ENCODE measurements at places on chromosomes 5 and 9.

DNA sequence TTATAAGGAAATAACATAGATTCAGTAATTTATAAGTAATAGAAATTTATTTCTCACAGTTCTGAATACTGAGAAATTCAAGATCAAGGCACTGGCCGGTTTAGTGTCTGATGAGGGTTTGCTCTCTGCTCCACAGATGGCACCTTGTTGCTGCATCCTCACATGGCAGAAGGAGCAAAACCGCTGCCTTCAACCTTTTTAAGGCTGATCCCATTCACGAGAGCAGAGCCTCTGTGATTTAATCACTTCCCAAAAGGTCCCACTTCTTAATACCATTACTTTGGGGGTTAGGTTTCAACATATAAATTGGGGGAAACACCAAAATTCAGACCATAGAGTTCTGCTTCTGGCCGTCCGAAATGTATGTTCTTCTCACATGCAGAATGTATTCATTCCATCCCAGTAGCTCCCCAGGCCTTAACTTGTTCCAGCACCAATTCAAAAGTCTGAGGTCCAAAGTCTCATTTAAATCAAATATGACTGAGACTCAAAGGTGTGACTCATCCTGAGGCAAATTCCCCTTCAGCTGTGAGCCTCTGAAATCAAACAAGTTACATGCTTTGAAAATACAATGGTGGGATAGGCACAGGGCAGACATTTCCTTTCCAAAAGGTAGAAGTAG, 30.6 kb downstream of the BAAT start:
- DNase-seq: peak; percentile 45

DNA sequence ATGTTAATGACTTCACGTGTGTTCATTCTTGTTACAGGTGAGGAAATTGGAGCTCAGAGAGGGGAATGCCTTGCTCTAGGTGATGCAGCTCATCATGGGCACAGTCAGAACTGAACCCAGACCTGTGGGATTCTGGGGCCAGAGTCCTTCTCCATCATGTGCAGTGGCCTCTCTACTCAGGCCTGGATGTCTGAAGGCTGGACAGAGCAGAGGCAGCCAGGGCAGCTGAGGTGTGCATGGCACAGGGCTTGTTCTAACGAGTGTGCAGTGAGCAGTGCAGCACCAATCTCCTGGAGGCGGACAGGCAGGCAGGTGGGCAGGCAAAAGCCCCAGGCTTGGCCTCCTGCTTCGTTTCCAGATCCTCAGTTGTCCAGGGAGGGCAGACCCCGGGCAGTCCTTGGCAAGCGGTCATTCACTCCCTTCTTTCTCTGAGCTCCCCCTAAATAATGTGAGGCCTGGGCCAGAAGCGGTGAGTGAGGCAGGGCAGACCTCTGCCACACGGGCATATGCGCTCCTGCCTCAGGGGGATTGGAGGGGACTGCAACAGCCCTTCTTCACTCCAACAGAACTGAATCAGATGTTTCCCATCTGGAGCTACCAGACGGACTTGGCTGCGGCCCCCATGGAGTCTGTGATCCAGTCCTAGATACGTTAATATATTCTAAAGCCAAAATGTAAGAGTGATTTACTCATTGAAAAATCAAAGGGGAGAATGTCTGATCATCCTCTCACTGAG, 68.7 kb upstream of the FSTL4 start:
- no peak for DNase-seq

DNA sequence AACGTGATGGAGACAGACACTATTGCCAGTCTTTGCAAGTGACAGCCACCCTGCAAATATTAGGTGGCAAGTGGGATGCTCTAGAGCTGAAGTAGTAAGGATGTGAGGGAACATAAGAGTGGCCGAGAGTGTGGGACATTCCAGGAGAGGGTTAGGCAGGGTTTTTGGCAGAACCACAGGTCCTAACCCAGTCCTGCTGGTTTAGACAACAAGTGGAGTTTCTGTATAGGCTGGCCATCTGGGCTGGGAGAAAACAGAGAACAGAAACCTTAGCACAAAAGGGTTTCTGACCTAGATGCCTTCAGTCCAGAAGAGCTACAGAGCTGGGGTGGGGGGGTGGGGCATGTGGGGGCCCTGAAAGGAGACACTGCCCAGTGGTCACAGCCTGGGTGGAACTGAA, 107.4 kb downstream of the TMEM174 start:
- no peak for DNase-seq

- no peak for DNase-seq
These were observed 84.5 kb downstream of the FOXD1 start for GRCh38 chr5:73363911-73364730.

DNA sequence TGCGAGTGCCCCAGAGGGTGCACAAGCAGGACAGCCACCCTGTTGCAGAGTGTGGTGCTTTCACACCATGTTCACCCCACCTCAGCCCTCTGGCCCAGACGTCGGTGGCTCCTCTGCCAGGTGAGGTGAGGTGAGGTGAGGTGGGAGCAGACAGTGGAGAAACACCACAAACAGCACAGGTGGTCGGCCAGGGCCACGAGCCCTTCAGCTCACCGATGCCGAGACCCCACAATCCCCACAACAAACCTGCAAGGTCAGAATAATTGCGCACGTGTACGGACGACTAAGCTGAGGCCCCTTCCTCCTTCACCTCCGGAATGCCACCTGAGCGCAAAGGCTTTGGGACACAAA, 10.5 kb downstream of the BRD3 start:
- DNase-seq: no peak

DNA sequence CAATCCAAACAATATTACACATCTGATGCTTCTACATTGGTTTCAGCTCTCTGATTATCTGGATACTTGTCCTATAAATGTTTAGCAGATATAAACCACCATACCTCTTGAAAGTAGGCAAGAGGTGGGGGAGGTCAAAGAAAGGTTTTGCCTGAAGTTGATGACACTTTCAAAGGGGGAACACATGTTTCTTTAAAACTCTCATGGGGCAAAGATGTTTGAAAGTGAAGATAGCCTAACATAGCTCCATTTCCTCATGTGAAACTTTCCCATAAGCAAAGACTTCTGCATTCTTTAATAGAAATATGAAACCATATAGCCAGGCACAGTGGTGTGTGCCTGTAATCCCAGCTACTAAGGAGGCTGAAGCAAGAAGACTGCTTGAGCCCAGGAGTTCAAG, 62.1 kb downstream of the CETN3 start:
- no peak for DNase-seq

DNA sequence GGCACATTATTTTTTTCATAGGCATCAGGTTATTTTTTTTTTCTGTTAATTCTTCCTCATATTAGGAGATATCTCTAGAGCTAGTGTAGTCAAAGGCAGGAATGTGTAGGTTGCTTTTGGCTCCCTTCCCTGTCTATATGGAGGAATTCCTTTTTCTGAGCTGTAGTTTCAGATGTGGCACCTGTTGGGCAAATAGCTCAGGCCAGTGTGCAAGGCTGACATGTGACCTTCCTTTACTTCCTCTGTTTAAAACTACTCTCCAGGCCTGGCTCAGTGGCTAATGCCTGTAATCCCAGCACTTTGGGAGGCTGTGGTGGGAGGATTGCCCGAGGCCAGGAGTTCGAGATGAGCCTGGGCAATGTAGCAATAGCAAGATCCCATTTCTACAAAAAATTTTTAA, 40.5 kb upstream of the KIAA1958 start:
- no peak for DNase-seq

DNA sequence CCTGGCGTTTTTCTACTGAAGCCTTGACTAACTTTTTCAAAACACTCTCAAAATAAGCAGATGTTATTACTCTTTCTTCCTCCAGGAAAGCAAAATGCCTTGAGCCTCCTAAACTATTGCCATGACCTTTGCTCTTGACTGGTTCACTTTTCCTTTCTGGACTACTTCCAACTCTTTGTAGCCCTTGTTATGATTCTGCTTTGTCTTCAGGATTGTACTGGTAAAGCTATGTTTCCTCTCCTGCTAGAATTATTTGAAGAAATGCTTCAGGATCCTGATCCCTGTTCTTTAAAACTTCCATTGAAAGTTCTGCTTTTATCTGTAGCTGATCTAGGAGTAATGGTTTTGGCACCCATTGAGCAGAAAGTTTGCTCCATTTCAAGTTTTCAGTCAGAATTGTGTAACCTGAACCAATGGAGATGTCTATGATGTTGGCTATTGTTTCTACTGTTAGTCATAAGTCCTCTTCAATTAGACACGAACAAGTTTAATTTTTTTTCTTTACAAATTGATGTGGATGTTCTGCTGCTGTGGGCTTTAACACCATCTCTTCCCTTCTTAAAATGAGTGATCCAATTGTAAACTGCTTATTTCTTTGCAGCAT, 1356.4 kb downstream of the EFNA5 start:
- DNase-seq: no peak

GRCh38 chr9:5920860-5921328, 30.2 kb downstream of the MLANA start:
- DNase-seq: no peak

- peak; percentile 33 for DNase-seq
These were observed 85.1 kb downstream of the BRINP1 start for GRCh38 chr9:119284118-119284517.

GRCh38 chr9:10062629-10063395, 550.0 kb downstream of the PTPRD start:
- DNase-seq: peak; percentile 55

- DNase-seq: peak; percentile 75
These were observed 14.4 kb downstream of the CKMT2 start for GRCh38 chr5:81247441-81247972.

DNA sequence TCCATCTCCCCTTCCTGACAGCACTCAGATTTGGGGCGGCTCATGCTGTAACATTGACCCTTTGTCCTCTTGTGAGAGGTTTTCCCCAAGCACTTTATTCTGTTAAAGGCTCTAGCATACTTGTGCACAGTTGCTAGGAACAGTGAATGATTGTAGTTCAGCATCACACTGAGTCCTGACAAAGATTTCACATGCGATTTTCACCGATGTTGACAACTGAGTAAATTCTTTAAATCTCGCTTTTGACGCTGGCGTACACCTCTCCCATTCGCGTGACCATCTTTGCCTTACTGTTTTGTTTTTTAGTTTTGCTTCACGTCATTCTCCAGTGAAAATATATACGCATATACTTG, 780 bp downstream of the CDC37L1 start:
- peak; percentile 38 for DNase-seq

DNA sequence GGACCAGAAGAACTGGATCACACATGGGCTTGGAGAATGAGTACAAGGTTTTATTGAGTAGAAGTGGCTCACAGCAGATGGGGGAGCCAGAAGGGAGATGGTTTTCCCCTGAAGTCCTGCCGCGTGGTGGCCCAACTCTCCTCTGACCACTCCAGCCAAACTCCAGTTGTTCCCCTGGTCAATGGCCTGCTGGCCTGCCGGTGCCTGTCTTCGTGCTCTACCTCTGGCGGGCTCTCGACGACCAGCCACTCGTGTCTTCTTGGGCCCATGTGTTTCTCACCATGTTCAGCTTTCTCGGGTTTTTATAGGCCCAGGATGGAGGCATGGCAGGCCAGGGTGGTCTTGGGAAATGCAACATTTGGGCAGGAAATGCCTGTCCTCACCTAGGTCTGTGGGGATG, 519.6 kb downstream of the CYLC2 start:
- DNase-seq: no peak

GRCh38 chr5:107949688-107950341, 279.1 kb upstream of the EFNA5 start:
- DNase-seq: no peak

DNA sequence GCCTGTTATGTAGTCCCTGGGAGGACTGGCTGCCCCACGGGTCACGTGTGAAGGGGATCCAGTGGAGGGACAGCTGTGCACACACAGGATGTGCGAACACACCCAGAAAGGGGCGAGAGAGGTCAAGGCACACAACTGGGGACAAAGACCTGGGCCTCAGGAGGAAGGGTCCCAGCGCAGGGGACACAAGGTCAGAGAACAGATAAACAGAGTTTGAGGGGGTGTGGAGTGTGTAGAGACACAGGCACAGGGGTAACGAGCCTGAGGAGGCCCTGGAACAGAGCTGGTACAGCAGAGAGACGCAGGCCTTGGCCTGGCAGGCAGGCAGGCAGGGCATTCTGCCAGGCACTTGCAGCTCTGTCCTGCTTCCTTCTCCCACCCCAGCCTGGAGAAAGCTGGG, 14.8 kb upstream of the PSMD5 start:
- DNase-seq: no peak

DNA sequence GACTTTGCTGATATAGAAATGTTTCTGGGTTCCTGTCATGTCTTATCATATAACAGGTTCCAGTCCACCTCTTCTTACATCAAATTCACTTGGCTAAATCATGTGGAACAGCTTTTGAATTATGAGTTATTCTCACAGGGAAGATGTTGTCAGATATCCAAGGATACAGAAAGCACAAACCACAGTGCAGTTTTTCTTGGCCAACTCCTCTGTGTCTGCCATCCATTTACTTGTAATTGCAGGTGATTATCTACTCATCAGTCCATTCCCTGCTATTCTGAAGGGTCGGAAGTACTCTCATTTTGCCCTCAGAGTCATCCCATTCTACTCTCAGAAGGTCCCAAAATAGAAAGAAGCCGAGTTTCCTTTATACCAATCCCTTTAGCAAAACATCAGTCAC, 10.0 kb downstream of the MARCHF11 start:
- no peak for DNase-seq

DNA sequence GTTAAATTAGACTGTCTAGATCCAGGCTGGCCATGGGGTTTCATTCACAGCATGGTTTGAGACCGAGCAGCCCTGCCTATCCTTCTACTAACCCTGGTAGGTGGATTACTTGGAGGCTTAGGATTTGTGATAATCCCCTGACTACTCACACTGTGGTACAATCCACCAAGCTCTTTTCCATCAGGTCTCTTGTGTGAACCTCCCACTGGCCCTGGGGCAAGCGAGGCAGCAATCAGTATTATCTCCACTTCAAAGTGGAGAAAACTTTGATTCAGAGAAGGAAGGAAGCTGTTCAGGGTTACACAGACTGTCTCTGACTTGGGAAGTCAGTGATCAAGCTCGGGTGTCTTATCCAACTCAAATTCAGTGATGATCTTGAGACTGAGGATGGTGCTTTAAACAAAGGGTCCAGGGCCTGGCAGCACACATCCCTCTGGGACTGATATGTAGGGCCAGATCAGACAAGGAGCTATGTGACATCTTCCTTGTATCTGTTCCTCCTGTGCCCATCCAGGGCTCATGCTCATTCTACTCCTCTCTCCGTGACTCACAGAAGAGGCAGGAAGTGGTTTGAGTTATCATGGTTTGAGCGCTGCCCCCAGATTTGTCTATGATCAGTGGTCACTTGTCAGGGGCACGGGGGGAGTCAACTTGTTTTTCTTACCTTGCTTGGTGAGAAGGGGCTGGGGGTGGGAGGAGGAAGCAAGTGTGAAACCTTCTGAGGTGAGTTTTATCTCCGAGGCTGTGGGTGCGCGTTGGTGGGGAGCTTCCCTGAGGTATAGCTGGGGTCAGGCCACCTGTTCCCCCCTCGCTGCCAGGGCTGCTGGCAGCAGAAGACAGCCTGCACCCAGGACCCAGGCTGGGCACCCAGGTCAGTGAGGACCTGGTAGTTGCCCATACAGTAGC, 48.6 kb downstream of the RGS3 start:
- DNase-seq: no peak

- DNase-seq: no peak
These were observed 199.7 kb downstream of the BNC2 start for GRCh38 chr9:16670791-16671190.

DNA sequence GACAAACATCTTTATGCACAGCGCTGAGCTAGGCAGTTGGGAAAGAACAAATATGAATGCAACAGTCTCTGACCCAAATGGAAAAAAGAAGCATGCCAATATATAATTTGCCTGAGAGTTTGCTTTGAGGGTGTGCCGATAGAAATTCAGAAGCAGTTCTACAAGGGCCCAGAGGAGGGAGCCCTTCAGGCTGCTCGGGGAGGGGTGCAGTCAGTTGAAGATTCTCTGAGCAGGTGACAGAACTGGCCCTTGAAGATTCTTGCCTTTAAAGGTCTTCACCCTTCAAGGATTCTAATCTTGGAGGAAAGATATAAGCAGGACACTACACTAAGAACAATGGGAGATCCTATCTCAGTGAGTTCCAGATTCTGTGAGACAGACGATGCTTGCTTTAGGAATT, 3.7 kb upstream of the PAPPA start:
- peak; percentile 45 for DNase-seq
